Inflammatory macrophage (primary cell): ENCODE measurements at places on chromosomes 11 and 22.

DNA sequence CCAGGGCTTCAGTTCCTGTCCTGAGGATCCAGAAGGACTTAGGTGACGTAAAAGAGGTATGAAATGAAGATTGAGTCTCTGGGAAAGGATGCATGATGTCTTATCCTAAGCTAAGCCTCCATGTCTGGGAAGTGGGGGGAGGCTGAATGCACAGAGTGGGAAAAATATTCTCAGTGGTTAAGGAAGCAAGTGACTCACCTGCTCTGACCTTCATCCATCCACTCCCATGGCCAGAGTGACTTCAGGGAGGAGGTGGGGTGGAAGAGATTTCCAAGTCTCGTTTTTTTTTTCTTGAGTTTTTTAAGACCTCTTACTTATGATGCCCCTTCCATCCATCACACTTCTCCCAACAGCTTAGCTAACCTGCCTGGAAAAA, 32.5 kb upstream of the POLD3 start:
- no peak for DNase-seq

GRCh38 chr11:20049231-20049630, 111.0 kb downstream of the DBX1 start:
- no peak for DNase-seq

DNA sequence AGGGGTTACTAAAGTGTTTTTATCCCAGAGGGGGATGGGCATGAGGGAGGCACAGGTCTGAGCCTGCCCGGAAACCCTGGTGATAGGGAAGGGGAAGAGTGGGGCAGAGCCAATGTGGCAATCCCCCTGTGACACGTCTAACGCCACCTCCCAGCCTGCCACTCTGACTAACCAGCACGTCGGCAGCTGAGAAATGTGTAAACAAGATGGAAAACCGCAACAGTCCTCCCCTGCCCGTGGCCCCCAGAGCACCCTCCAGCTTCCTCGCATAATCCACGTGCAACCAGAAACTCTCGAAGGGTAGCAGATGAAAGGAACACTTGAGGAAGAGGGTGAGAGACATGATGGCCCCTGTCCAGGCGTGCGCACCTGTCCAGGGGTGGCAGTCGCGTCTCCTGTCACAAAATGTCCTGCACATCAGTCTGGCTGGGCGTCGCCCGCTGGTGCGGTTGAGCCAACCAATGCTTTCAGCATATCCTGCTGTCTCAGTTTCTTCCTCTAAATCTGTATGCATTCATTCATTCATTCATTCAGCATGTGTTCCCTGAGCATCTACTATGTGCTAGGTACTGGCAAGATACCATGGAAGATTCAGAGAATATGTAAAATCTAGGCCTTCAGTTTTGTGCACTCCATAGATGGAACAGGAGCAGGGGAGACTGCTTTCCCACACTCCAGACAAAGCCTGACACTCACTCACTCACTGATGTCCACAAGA, 4.5 kb downstream of the TMPRSS4 start:
- peak; percentile 75 for DNase-seq

DNA sequence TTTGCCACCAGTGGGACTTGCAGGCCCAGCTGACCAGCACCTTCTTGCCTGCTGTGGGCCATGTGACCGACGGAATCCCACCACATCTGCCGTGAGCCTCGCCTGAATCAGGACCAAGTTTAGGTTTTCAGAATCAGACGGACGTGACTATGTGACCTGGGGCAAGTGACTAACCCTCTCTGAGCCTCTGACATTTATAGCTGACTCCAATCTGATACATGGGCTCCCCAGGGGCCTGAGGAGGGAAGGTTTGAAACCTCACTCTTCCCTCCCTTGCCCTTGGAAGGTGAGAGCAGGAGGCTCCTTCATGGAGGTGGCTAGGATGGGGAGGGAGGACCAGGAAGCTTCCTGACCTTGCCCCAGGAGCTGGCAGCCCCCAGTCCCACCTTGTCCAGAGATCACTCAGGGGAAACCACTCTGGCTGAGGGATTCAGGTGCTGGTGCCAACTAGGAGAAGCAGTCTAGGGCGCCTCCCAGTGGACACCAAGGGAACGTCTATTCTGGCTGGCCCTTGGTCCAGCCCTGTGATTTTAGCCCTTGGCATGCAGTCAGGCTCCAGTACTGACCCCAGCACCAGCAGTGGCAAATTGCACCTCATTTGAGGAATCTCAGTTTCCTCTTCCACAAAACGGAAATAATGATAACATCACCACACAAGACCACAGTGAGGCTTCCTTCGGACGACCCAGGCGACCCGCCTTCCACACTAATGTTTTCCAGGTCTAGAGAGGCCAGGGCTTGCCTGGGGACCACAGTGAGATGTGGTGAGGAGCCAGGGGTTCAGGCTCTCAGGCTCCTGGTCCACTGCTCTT, 47.2 kb upstream of the SYT7 start:
- peak; percentile 74 for DNase-seq

GRCh38 chr22:20606041-20606783, 98.8 kb downstream of the MED15 start:
- peak; percentile 19 for DNase-seq

- no peak for DNase-seq
Observed at GRCh38 chr11:118605116-118605867, 2.1 kb upstream of the PHLDB1 start.

DNA sequence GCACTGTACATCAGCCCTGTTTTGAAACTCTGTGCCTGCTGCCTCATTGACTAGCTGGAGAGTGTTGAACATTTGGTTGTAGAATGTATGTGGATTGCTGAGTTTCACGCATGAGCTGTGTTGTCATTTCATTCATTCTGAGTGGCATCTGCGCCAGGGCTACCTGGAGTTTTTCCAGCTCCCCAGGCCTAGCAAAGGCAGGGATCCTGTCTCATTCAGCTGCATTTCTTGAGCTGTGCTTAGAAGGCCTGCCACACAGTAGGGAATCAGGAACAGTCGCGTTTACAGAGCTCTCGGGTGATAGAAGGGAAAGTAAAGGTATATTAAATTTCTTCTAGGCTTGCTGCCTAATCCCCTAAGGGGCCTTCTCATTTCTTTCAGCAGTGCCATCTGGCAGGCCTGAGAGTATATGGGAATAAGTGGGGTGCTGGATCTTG, 44.3 kb downstream of the PTPRJ start:
- DNase-seq: no peak

DNA sequence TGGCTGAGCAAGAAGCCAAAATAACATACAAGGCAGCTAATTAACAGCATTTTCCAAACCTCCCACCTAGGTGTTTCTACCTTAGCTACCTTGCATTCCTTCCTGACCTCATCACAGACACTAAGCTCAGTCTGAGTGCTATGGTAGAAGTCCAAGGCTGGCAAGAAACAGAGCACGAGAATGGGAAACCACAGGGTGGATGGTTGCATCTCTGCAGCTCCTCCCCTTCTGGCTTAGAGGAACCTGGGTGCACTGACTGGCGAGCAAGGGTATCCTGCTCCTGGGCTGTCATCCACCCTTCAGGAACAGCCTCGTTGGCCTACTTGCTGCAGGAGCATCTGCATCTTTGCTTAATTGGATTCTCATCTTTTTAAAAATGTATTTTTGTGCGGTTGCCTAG, 73.1 kb upstream of the KIRREL3 start:
- no peak for DNase-seq

GRCh38 chr11:68313574-68314202, 1.3 kb downstream of the LRP5 start:
- no peak for DNase-seq

DNA sequence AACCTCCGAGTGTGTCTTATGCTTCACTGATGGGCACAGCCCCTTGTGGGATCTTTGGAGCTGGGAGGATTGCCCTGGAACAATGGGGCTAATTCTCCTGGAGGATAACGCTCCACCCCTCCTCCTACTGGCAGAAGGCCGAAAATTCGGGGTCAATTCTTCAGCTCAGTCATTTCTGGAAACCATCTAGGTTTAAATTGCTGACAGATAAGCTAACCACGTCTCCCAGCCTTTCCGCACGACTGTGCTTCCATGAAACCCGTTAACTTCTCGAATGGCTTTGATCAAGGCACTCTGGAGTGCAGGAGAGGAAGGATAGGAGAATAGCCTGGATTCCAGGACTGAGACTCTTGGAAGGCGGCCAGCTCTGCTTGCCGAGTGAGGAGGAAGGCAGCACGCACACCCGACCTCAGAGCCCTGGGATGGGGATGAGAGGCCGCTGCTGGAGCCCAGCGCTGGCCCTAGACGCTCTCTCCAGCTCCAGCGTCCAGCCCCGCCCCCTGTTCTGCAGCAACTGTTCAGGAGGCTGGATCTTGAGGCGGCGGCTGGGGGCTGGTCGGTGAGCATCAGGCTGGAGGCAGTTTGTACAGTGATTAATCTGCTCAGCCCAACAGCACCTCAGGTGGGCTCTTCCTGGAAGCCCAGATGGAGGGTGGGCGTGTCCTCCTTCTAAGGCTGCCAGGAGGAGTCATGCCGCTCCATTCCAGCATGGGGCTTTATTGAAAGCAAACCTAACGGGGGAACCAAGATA, 176.7 kb upstream of the NCAM1 start:
- no peak for DNase-seq

GRCh38 chr11:3953327-3953726, 97.9 kb downstream of the STIM1 start:
- DNase-seq: no peak

DNA sequence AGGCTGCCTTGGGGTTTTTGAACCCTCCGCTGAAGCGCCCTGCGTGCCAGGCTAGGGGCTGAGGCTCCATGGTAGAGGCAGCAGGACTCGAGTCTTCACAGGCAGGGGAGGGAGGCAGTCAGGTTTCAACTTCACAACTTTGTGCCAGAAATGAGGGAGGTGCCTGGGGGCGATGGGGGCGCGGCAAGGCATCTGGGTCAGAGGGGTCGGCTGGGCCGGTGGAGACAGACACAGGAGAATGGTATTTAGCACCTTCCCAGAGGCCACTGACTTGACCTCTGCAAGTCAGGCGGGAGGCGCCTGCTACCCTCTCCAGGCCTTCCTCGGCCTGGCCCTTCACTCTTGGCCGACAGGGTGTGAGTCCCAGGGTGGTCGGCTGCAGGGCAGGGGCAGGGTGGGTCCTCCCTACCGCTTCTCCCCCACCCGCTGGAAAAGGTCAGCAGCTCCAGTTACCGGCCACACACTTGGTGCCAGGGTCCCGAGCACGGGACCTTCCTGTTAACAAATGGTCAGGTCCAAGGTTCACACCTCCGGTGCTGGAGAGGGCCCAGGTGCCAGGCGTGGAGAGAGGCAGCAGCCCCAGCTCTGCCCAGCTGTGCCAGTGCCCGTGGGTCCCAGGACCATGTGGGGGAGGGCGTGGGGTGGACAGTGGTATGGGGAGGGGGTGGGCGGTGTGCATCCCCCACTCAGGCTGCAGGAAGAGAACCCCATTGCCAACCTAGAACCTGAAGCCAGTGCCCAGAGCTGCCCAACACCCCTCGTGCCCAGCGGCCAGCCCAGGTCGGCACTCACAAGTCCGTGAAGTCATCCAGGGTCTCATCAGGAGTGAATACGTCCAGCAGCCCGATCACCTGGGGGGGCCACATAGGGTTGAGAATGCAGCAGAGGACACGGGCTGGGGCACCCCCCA, 3.8 kb downstream of the MAPK12 start:
- no peak for DNase-seq

DNA sequence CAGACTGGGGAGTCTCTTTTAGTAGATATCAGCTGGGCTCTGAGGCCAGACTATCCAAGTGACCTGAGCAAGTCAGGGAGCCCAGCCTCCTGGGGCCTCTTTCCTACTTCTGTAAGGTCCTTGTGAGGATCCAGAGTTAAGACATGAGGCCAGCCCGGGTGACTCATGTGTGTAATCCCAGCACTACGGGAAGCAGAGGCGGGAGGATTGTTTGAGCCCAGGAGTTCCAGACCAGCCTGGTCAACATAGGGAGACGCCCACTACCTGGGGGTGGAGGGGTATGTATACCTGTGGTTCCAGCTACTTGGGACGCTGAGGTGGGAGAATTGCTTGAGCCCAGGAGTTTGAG, 36.9 kb upstream of the POLA2 start:
- peak; percentile 84 for DNase-seq

DNA sequence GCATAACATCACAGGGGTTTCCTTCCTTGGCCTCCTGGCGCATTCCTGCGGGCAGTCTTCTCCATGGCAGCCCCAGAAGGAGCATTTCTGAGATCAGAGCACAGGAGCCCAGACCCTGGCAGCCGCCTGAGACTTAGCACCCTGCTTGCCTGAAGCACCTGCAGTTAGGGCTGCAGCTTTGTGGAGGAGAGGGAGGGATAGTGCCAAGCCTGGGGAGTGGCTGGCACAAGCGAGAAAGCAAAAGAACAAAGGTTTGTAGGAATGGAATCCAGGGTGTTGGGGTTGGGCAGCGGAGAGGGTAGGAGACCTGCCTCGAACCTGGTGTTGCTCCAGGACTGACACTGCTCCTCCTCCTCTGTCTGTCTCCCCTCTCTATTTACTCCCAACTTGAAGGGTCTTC, 66.9 kb downstream of the SCN3B start:
- DNase-seq: no peak

DNA sequence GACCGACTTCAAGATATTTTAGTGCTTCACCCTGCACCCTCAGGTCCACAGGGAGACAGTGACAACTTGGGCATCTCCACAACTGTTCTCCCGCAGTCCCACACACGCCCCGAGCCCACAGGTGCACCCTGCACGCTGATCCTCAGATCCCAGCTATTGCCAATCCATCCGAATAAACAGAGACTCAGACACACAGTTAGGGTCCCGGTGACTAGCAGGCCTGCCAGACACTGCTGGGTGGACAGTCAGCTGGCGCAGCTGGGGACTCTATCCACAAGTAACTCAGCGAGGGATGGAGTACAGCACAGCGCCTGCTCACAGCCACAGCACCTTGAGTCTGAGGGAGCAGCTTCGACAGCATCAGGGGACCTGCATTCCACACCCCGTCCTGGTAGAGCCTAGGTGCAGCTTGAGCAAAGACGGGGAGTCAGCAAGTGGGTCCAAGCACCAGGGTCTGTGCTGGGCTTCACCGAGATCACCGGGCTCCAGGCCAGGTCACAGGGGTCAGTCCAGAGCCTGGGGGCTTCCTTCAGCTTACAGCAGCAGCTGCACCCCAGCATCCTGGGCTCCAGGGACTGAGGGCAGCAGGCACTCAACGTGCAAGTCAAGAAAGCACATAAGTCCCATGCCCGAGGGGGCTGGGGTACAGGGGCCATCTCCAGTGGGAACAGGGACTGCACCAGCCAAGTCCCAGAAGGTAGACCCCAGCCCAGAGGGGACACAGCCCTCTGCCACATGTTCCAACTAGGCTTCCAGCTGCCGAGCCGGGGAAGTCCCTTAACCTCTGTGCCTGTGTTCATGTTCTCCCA, 7.6 kb downstream of the RPL3 start:
- no peak for DNase-seq

DNA sequence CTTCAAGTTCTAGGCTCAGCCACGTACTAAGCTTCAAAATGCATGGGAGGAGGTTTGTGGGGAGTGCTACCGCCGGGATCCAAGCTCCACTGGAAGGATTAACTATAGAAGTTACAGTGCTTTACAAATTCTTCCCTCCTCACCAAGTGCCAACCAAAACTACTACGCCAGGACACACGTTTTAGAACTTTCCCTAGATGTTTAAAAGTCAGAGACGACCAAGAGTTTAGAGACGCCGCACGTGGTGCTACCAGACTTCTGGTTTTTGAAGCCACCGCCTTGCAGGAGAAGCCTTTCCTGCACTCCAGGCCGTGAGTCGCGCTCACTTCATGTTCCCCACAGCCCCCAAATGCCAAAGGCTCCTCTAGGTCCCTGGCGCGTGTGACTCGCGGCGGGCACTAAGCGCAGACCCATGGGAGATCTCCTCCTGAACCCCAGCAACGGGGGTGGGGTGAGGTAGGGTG, 734 bp downstream of the SNU13 start:
- DNase-seq: peak; percentile 37

- no peak for DNase-seq
Observed at GRCh38 chr11:100719809-100720221, 32.7 kb downstream of the ARHGAP42 start.

GRCh38 chr11:73171436-73172161, 29.5 kb upstream of the FCHSD2 start:
- DNase-seq: no peak

- no peak for DNase-seq
Observed at GRCh38 chr11:122337241-122337640, 221.2 kb upstream of the BLID start.
